ENCODE measurements at places on chromosomes 3 and 15.
A peak's percentile ranks its signal among the peaks of the same experiment; 100 is the strongest.

DNA sequence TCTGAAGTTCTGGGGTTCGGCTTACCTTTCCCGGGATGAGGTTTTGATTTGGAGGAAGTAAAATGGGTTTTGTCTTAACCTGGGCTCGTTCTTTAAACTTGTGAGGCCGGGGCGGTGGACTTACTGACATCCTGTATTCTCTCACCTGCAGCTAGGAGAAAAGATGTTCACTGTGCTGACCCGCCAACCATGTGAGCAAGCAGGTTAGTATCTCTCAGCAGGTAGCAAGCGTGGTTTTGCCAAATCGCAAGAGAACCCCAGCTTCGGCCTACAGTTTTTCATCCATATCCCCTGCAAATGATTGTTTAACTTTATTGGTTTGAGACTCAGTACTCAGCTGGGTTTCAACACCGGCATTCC lies 891 bp downstream of the ENTPD3 start:
- DNase-seq = no peak

- peak; percentile 82 for DNase-seq
Measured at GRCh38 chr15:33068007-33068481, 126.5 kb downstream of the FMN1 start.

DNA sequence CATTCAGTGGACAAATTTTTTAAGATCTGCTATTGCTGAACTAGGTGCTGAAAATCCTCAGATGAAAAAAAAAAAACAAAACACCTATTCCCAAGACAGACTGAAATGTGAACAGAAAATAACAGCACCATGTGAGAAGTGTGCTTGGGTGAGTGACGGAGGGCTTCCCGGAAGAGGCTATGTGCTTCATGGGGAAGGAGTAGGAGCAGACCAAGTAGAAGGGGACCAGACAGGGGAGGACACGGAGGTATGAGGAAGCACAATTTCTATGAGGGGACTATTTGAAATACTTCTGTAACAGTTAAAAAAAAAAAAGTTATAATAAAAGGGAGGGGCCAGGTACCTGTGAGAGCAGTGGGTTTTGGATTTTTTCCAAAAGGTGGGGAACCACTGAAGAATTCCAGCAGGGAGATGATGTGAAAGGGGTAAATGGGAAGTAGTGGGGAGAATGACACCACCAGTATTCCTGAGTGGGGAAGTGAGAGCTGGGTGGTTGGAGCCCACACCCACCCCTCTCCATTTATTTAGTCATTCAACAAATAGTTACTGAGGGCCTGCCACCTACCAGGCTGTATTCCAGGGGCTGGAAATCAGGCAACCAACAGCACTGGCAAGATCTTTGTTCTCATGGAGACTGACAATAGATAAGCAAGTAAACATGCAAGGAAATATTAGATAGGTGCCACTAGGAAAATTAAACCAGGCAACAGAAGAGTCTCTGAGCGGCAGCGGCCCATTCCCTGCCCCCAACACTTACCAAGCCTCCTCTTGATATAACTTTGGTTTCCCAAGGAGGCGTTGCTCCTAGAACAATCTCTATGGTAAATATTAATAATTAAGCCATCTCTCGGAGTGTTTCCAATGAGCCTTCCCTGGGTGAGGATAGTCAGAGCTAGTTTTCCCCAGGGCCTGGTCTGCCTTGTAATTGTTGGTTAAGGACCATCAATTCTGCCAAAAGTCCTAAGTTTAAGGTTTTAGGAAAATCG lies 3.8 kb upstream of the USP3 start:
- no peak for DNase-seq

GRCh38 chr15:41115652-41116115 lies 396 bp downstream of the INO80 start:
- peak; percentile 61 for DNase-seq

DNA sequence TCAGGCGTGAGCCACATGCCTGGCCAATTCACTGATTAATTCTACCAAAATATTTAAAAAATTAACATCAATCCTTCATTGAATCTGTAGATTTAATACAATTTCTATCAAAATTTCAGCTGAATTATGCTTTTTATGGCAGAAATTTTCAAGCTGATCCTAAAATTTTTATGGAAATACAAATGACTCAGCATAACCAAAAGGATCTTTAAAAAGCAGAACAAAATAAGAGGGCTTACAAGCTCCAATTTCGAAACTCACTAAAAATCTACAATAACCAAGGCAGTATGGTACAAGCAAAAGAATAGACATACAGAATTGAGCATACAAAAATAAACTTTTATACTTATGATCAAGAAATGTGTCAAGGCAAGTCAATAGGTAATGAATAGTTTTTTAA lies 180.4 kb upstream of the CTNNB1 start:
- no peak for DNase-seq

DNA sequence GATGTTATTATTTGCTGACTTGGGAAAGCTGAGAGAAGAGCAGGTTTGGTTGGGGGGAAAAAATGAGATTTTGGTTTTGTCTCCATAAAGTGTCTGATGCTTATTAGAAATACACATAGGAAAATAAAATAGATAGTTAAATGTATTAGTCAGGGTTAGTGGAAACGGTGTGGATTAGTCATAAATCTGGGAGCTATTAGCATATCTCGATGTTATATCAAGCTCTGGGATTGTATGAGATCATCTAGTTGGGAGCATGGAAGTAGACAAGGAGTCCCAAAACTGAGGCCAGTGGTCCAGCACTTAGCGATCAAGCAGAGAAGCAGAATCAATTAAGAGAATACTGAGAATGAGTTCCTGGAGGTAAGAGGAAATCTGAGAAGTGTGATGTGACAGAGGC lies 845.5 kb downstream of the ROBO2 start:
- no peak for DNase-seq

GRCh38 chr15:81308260-81308659 lies 15.7 kb downstream of the STARD5 start:
- no peak for DNase-seq

DNA sequence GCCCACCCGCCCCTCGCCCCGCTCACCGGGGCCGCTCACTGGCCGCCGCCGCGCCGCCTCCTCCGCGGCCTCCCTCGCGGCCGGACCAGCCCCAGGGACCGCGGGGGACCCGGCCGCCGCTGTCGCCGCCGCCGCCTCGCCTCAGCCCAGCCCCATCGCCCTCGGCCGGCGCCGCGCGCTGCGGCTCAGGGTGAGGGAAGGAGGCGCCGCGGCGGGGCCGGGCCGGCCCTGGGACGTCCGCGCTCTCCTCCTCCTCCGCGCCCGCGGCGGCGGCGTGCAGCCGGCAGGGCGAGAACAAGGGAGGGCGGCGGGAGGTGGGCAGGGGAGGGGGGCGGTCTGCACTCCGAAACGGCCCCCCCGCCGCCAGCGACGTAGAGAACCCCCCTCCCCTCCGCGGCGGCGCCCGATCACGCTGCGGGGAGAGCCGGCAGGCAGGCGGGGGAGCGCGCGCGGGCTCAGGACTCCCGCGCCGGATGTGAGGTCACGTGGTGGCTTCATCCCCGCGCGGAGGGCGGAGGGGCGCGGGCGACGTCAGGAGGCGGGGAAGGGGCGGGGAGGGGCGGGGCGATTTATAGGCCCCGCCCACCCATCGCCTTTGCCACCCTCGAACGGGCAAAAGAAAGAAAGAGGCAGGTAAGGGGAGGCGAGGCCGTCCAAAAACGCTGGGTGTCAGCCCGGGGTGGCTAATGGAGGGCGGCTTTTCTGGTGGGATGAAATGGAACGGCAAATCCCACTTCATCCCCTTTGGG lies at the start of gene ATP13A3:
ATP13A3 (minus strand) TSS at position 463 of the 749 bp plus-strand sequence. CDS start 24,812 bp downstream, outside the sequence.
- peak; percentile 90 for DNase-seq

DNA sequence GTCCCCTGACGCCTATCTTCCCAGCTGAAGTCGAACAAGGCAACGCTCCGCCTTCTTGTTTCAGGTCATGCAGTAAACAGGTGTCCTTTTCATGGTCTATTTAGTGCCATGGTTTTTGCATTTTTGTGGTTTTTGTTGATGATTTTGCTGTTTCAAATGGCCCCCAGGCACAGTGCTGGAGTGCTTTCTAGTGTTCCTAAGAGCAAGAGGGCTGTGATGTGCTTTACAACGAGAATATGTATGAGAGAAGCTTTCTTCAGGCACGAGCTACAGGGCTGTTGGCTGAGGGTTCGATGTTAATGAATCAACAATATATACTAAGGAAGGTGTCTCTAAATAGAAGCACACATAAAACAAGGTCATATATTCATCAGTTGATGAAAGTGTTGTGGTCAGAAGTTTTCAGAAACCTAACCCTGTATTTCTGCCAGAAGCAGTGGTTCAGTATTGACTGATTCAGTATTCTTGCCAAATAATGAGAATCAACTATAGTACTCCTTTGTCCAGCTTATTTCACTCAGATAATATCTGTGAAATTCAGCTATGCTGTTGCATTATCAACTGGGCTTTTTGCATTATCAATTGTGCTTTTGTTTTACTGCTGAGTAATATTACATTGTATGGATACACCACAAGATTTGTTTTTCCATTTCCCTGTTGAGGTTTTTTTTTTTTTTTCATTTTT lies 18.5 kb downstream of the LIMD1 start:
- peak; percentile 93 for DNase-seq

- DNase-seq = no peak
Measured at GRCh38 chr3:66259566-66260255, 38.9 kb downstream of the SLC25A26 start.

GRCh38 chr3:168094580-168094876 lies 1.2 kb downstream of the GOLIM4 start:
- no peak for DNase-seq

DNA sequence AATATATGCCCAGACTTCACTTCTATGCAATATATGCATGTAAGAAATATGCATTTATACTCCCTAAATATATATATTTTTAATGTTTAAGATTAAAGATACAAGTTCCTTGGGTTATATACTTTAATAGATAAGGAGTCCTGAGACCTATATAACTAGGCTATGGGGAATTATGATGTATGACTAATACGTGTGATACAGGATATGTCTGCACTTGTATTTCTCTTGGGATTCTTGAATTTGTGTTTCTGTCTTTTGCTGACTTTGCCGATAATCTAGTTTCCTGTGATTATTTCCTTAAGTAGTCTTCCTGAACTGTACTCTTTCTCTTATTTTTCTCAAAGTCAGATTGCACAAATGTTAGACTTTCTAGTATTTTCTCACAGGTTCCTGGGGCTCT lies 109.6 kb downstream of the PIK3CB start:
- DNase-seq = no peak
